ENCODE measurements at places on chromosomes 7 and 10.

DNA sequence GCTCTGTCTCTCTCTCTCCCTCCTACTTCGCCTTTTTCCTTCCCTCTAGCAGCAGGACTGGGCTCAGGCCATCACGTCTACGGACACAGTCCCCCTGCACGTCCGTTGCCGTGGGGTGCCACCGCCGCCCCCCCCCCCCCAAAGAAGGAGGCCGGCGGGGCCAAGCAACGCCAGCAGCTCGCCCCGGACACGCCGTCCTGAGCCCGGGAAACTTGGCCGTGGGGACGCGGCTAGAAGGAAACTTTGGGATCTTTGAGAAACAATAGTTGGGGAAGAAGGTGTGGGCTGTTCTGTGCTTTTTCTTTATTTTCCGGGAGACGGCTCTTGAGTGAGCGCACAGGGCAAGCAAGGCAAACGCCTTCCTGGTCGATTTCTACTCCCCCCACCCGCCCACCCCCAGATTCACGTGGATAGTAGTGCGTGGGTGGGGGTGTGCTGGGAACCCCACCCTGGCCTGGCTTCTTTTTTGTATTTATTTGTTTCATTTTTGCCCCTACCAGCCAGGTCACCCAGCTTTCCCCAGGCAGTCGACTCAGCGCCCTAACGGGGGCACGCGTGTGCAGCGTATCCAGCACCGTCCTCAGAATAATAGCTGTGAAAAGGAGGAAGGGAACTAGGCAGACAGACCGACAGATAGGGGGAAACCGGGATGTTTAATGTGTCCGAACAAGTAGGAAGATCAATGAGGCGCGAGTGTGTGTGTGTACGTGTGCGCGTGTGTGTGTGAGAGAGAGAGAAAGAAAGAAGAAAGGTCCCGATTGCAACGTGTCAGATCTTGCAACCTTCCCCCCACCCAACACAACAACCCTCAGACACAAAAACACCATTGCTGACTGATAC is 1.4 kb downstream of the MXI1 start:
- DNase-seq = no peak

- no peak for DNase-seq
Observed at GRCh38 chr10:77317221-77317620, 320.4 kb downstream of the KCNMA1 start.

GRCh38 chr10:93288679-93289634 is 193.2 kb downstream of the MYOF start:
- DNase-seq = peak; percentile 77

DNA sequence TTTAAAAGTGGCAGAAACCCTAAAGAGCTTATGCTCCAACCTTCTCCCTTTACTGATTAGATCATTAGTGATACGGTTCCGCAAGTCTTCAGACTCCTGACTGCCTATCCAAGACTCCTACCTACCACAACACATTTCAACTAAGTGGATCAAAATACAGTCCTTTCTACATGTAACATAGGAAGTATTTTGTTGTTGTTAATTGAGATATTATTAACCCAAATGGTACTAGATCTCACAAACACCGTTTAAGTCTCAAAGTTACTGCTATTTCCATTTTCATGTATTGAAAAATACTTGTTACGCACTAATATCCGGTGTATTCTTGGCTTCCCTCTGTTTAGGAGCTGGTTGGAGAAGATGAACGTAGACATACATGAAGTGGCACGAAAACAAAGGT is 1.1 kb downstream of the FAM237B start:
- no peak for DNase-seq

Data from GM04503 (cell line).